CD4-positive, alpha-beta memory T cell (primary cell): ENCODE measurements at places on chromosomes 7 and 10. TPM values are rescaled to one million over a fixed set of nuclear protein-coding genes. Genes with fewer than 3 reads are reported as not detected.

PLEKHS1 gene
- 0.12 TPM for total RNA-seq

COBL gene
- not detected for total RNA-seq

HOXA4 gene
- not detected for total RNA-seq

LDB3 gene
- total RNA-seq, result not detected

CUBN gene
- total RNA-seq, result 8.5 TPM

SDHAF3 gene
- 10.8 TPM for total RNA-seq

TBX20 gene
- total RNA-seq, result not detected

MOGAT3 gene
- total RNA-seq, result not detected

ZNF488 gene
- total RNA-seq, result not detected

KCP gene
- 0.39 TPM for total RNA-seq

CCDC126 gene
- 15.5 TPM for total RNA-seq

SORBS1 gene
- 0.67 TPM for total RNA-seq

DGKI gene
- not detected for total RNA-seq

- DNase-seq, result no peak
These were observed 23.0 kb upstream of the PCBD1 start for GRCh38 chr10:70911386-70911785.

- no peak for DNase-seq
These were observed 172.4 kb downstream of the CDCA7L start for GRCh38 chr7:21773326-21773725.

GRCh38 chr10:109592391-109592790, 330.9 kb downstream of the XPNPEP1 start:
- DNase-seq, result no peak

DNA sequence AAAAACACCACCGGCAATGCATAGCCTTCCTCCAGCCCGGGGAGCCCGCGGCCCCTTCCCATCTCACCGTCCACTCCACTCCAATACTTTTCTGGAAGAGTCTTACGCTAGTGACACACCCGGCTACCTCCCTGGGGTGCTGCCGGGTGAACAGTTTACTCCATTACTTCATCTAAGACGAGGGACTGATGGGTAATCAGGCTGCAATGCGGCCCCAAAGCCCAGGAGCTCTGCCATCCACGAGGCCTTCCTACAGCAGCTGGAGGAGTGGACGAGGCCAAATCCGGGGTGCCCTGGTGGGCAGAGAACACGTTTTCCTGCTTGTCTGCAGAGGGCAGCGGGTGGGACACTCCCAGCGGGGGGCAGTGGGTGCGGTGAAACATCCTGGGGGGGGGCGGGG, 356.2 kb upstream of the SHH start:
- no peak for DNase-seq

DNA sequence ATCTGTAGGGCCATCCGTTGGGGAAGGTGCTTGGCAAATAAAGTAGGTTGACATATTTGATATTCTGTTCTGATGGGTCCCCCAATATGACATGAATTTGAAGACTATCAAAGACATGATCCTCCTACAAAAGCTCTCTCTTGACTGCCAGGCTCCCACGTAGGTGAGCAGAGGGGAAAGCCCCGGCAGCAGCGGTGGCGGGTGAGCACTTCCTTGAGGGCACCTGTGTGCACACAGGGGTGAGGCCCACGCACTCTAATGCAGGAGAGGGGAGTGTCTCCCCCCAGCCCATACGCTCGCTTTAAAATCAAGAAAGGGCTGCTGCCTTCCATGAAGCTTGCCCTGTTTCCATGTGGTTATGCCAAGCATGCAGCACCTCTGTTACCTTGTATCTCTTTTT, 100.4 kb downstream of the TAX1BP1 start:
- peak; percentile 35 for DNase-seq

- no peak for DNase-seq
These were observed 119.5 kb downstream of the APBB1IP start for GRCh38 chr10:26557641-26558014.

DNA sequence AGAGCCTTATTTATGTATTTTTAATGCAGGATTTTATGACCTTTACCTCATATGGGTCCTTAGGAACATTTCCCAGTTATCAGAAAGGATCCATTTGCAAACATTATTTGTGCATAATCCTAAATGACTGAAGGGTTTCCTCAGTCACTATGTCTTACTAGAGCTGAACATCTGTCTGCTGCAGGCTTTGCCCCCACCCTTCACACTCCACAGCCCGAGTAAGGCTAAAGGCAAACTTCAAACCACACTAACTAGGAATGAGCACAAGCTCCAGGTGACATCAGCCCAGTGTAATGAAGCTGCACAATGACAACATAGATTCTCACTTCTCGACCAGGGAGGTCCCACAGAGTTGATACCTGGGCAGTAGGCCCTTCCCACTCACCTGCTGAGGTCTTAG, 491.3 kb upstream of the MKI67 start:
- DNase-seq, result no peak

DNA sequence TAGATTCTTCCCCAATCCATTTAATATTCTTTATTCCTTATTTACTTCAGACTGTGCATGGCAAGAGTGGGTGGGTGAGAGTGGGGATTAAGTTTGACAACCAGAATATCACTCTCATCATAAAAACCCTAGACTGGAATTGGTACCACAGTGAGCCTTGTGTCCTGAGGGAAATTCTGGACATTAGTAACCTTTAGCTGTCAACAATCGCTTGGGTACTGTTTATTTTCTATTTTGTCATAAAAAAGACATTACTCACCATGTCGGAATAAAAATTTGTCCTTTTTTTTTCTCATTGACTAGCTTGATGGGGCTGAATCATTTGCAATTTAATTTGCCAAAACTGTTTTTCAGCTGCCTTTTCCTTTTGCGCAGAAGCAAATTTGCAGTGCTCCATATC, 176.1 kb upstream of the SEMA3C start:
- no peak for DNase-seq

DNA sequence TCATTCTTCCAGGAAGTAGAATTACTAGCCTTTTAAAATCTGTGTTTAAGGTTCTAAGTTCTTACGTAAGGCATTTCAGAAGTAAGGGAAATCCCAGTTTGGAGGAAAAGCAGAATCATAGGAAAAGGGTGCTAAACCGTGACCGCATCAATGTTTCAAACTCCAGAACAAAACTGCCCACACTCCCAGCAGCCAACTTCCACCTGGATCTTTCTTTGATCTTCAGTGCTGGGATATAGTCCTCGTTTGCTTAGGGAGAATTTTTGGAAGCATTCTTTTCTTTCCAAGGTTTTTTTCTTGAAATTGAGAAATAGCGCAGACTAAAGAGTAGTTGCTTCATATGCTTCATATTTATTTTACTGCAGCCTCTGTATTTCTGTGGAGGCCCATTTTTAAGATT, 8.9 kb downstream of the PROSER2 start:
- DNase-seq, result no peak

- no peak for DNase-seq
These were observed 115.5 kb upstream of the GALNT17 start for GRCh38 chr7:71016401-71016800.

DNA sequence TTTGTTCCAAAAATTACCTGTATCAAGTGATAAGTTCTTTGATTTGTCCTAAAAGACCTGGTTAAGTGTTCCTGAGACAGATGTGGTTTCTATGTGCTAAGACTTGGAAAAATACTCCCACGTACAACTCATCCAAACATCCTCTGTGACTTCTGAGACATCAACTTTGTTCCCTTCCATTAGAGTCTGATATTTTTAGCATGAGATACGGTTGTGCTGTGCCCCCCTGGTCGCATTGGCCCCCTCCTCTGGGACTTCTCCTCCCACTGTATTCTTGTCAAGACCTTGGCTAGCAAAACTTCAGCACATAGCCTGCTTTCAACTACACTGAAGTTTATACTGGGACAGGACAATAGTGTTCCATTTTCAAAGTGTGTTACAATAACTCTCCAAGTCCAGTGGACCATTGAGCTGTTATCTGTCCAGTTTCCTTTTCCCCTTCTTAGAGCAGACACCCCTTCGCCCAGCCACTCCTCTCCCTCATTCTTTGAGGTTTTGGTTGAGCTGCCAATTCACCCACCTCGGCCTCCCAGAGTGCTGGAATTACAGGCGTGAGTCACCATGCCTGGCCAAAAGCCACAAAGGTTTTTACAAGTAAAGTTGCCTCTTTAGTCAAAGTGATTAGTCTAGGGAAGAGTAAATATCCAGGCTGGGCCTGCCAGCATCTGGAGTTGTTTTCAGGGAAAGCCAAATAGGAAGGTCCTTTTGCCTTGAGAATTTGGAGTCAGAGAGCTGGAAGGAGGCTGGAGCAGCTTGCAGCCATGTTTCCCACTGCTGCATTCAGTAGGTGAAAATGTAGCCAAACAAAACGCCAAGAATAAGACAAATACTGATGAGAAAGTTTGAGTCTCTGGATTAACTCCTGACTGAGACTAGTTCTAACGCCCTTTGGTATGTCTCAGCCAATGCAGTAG, 17.8 kb upstream of the PDLIM1 start:
- no peak for DNase-seq

DNA sequence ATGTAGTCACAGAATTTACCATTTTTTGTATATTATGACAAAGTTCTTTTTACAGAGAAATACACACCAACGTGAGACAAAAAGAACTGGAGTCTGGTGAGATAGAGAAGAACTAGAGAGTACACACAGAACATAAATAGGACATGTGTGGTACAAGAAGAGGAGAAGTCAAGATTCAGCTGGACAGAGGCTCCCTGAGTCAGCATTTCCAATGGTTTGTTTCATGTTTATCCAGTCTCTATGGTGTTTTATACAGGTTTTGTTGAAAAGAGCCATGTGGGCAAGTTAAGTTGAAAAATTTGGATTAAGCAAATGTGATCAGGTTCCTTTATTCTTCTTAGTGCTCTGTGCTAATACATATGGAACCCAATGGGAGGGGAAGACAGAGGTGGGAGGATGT, 105.5 kb upstream of the AKR1E2 start:
- DNase-seq, result no peak

DNA sequence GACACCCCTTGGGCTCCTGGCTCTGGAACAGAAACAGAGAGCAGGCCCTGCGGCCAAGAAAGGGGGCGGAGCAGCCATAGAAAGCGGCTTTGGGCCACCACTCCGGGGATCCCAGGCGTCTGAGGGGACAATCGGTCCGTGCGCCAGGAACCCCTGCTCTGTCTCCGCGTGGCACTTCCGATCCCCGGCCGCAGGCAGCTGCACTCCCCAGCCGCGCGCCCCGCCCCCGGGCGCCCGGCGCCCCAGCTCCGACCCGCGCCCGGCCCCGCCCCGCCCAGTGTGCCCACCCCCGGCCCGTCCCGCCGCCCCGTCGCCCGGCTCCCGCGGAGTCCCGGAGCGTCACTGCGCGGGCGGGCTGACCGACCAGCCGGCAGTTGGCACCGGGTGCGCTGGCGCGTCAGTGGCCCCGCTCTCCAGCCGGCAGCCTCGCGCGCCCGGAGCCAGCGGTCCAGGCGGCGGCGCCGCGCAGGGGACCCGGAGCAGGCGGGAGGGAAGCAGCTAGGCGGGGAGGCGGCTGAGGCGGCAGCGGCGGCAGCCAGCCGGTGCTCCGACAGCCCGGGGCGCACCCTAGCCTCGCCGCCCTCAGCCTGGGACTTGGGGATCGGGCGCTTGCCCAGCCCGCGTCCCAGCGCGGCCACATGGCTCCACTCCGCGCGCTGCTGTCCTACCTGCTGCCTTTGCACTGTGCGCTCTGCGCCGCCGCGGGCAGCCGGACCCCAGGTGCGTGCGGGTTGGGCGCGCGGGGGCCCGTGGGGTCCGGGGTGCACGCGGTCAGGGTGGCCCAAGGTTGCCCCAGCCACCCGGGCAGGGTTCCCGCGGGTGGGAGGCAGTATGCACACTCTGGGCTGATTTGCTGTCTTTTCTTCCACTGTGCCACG, at the start of gene ADAMTS14:
Gene ADAMTS14 (plus strand): TSS at position 342 of the 878 bp plus-strand sequence. CDS start 297 bp downstream, at position 639.
- DNase-seq, result no peak

DNA sequence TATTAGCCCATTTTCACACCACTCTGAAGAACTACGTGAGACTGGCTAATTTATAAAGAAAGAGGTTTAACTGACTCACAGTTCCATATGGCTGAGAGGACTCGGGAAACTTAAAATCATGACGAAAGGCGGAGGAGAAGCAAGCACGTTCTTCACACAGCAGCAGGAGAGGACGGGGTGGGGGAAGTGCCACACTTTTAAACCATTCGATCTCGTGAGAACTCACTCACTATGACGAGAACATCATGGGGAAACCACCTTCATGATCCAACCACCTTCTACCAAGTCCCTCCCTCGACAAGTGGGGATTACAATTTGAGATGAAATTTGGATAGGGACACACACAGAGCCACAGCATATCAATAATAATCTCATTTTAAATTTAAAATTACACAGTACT, 80.2 kb downstream of the VWDE start:
- DNase-seq, result no peak

- DNase-seq, result peak; percentile 12
These were observed 36.7 kb upstream of the ABLIM1 start for GRCh38 chr10:114694752-114695151.

DNA sequence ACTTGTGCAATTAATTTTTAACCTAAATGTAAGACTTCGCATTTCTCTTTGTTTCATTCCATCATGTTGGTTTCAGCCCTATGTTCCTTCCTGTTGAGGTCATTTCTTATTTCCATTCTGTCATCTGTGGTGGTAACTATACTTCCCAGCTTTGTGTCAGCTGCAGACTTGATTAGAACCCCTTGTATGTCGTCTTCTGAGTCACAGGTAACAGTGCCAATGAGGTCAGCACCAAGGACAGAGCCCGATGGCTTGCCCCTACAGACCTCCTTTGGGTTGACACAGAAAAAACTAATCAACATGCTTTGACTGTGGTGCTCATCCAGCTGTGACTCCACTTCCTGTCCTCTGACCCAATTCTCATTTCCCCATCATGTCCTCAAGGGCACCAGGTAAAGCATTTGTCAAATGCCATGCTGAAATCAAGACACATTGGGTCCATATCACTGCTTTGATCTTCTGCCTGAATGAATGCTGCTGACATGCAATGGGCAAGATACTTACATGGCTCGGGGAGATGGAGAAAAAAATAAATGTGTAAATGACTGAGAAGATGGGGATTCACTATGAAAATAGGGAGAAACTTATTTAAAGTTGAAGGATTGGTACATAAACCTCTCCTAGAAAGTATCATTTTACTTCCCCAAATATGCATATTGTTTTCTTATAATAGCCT, 25.6 kb upstream of the CRTAC1 start:
- no peak for DNase-seq

- DNase-seq, result peak; percentile 38
These were observed 55.2 kb upstream of the GSDME start for GRCh38 chr7:24812305-24812945.

- DNase-seq, result no peak
These were observed 1.2 kb downstream of the PROSER2 start for GRCh38 chr10:11824376-11824775.

DNA sequence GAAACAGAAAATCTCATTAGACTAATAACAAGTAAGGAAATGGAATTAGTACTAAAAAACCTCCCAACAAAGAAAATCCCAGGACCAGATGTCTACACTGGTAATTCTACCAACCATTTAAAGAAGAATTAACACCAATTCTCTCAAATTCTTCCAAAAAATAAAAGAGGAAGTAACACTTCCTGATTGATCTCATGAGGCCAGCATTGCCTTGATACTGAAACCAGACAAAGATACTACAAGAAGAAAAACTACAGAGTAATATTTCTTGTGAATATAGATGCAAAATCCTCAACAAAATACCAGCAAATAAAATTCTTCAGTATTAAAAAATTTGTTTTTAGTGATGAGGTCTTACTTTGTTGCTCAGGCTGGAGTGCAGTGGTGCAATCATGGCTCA, 21.3 kb downstream of the GCK start:
- DNase-seq, result no peak
